Stimulated activated CD4-positive, alpha-beta T cell treated with anti-CD3 and anti-CD28 coated beads, Interleukin-1b, Interleukin-23, amount 100 ng/mL, for 4 hours (primary cell): ENCODE measurements at places on chromosomes 1 and 21.

DNA sequence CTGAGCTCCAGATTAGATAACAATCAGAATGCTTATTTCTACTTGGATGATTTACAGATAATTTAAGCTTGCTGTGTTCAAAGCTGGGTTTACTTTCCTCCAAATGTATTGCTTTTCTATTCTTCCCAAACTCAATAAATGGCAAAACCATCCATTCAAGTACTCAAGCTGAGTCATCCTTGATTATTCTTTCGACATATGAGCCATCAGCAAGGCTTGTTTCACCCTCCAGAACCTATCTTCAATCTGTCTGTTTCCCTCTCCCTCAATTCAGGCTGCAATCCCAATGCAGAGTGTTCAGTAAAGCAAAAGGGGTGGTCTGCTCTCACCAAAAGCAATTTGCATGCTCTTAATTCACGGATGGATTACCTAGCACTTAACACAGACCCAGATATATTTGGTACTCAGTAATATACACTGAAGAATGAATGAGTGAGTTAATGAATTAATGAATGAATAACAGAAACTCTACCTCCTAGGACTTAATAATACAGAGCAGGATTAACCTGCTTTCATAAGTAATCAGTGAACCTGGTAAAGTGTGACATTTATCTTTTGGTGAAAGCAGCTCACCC is 41.9 kb downstream of the DDR2 start:
- DNase-seq = no peak

DNA sequence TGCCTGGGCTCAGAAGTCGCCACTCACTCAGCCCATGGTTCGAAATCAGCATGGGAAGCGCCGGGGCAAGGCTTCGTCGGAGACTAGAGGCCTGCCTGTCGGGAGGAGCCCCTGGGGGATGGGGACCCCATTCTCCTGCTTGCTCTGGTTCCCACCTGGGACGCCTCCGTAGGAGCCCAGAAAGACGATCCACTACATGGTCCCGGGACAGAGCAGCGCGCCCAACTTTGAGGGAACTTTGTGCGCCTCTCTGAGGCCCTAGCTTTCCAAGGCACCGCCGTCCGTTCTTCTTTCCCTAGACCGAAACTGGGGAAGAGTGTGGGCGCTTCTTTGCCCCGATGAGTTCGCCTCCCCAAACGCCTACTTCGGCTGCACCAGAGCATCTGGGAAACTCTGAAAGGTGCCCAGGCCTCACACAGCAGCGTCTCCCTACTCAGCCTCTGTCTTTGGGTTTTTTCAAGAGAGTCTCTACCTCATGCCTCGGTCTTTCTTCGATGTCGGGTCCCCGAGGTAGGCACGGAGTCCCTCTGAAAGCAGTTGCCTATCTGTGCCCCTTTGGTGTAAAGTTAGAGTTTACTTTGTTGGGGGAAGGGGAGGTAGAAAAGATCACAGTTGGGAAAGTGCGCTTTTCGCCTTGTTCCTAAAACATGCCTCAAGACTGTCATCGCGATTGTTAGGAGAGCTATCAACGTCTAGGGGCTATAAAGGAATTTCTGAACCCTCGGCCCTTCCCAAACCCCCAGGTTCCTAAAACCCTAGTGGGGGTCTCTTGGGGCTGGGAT is 14.0 kb downstream of the NR5A2 start:
- no peak for DNase-seq

DNA sequence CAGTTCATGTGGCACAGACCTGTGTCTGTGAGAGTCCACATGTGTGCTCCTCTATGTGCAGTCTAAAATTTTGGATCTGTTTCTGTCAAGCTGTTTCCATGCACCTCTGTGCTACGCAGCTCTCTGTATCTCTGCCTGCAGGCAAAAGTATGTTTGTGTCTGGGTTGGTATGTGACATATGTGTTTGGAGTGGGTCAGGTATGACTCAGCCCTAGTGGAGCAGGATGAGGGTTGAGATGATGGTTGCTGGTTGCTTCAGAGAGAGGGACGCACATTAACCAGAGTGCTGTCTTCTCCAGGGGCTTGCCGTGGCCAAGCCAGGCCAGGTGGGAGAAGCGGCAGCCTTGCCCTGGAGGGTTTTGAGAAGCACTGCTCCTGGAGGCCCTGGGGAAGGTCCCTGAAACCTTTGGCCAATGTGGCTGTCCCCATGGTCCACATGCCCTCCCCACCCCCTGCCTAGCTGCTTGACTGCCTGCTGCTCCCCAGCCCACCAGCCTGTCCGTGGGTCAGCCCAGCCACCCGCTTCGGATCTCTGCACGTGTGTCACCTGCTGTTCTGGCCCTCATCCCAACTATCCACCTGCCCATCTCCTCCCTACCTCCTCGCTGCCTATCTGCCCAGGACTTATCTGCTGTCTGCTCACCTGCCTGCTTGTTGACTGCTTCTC is 4.1 kb upstream of the EVA1B start:
- no peak for DNase-seq

DNA sequence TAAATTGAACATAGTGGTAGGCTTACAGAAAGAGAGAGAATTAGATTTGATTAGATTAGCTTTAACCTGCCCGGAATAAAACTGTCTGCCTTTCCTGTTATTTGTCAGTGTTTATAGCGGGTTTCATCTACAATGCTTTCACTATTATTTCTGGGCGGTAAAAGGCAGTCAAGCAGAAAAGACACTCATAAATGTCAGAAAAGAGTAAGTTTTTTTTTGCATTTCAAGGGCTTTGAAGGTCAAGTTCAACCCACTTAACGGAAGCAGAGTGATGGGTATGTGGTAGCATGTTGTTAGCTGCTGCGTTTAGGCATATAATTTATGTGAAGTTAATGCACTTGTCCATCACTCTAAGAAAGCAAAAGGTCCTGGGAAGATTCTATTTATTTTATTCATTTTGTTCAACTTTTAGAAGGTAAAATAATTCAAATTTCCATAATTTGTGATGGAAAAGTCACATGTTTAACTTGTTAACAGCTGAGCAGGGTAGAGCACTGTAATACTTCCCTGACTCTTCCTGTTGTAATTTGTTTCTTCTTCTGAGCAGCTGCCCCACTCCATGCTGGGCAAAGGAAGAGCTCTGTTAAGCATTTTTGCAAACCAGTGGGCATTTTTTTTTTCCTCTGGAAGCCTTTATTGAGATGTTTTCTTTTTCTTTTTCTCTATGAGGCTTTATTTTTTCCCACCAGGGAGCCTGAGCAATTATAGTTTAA is 220.1 kb downstream of the ST6GALNAC3 start:
- no peak for DNase-seq

GRCh38 chr1:163320891-163321290 is 863 bp upstream of the NUF2 start:
- DNase-seq = no peak

- no peak for DNase-seq
Observed at GRCh38 chr21:33852485-33852884, 63.1 kb downstream of the ATP5PO start.

GRCh38 chr1:115545096-115545720 is 96.6 kb upstream of the VANGL1 start:
- DNase-seq = no peak
